ENCODE measurements at places on chromosomes 6 and 20.

DNA sequence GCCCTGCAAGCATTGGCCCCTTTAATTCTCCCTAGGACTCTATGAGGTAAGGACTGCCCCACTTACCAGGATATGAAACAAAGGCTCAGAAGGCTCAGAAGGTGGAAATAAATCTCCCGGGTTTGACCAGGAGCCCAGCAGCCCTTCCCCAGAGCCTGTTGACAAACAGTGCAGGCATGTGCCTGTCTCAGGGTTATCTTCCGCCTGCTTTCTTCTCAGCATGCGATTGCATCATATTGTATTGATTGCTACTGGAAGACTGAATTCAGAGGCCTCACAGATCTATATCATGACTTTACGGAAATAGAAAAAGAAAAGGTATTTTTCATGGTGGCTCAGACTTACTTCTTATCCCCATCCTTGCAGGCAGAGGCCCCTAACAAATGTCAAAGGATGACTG lies 92.7 kb downstream of the PHACTR3 start:
- DNase-seq = no peak

GRCh38 chr6:159713984-159714383 lies 13.3 kb upstream of the WTAP start:
- DNase-seq = no peak

GRCh38 chr6:26223228-26223627 lies 136.0 kb downstream of the HFE start:
- no peak for DNase-seq

DNA sequence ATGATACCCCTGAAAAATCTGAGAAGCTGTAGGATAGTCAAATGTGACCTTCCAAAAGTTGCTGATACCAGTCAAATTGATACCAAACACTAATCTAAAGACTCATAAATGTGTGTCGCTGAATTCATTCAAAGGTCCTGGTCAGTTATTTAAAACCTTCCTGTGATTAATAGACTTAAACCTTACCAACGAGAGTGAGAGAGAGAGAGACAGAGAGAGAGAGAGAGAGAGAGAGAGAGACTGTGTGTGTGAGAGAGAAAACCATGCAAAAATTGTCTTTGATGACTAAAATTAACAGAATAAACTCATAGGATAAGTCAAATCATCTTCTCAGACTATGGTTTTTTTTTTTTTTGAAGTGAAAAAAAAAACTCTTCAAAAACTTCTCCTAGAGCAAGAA lies 370.9 kb upstream of the HS3ST5 start:
- no peak for DNase-seq

DNA sequence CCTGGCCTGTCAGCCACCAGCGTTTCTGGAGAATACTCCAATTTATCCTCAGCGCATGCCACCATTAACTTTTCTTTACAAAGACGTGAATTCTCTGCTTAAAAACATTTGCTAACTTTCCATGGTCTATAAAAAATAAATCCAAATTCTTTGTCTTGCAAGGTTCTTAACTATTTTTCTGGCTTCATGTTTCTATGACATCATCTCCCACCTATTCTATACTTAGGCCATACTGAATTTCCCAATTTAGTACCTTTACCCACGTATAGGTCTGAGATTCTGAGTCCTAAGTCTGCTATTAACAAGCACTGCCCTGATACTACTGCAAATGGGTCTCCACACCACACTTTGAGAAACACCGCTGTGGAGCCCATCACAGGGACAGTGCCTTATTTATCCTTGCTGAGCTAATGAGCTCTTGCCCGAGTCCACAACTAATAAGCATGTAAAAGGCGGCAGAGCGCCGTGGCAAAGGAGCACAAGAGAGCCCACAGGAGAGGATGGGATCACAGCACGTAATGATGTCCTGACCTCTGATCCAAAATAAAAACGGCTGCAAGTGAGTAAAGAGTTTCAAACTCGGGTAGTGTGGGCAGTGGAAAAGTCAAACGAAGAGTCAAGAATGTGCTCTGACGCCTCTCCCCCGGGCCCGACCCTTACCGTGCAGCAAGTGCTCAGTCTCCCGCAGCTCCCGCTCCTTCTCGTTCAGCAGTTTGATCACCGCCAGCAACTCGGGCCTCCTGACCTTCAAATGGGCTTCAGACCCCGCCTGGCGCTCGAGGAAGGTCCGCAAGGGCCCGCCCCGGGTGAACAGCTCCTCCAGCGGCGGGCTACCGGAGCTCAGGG lies 519 bp downstream of the MTRF1L start:
- no peak for DNase-seq

DNA sequence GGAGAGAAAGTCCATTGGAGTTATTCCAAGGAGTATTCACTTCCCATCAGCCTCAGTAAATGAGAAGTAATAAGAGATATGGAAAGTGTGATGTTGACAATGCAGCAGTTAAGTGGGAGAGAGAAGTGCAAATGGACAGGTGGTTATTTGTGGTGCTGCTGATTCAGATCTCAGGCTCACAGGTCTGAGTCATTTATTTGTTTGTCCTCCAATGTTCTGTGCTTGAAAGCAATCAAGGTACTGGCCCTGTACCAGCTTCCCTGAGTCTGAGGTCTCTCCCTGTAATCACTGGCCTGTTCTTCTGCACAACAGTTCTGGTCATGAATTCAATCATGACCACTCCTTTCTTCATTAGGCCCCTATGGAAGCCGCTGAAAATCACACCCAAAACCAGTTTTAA lies 827.7 kb downstream of the MAFB start:
- no peak for DNase-seq

- DNase-seq = no peak
Observed at GRCh38 chr6:117728626-117729025, 53.4 kb downstream of the NUS1 start.

DNA sequence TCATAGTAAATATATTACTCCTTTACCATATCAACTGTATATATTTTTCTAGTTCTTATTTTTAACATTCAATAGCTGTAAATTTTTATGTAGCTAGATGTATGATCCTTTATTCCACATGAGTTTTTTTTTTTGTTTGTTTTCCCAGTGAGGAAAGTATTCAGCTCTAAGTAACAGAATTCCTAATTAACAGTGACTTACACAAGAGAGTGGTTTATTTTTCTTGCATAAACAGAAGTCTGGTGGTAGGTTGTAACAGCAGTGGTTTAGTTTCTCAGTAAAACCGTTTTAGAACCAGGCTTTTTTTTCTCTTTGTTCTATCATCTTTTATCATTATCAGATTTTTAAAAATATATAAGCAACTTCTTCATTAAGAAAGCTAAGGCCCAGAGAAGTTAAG lies 116.9 kb upstream of the FLRT3 start:
- no peak for DNase-seq
